AG09309 (cell line): ENCODE measurements at places on chromosomes 4 and X.

DNA sequence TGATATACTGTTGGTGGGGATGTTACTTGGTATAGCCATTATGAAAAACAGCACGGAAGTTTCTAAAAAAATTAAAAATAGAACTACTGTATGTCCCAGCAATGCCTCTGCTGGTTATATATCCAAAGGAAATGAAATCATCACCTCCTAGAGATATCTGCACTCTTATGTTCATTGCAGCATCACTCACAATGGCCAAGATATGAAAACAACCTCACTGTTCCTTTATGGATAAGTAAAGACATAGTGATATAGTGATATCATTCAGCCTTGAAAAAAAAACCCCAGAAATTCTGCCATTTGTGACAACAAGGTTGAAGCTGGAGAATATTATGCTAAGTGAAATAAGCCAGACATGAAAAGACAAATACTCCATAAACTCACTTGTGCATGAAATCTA is 543.8 kb upstream of the SLIT2 start:
- no peak for DNase-seq

DNA sequence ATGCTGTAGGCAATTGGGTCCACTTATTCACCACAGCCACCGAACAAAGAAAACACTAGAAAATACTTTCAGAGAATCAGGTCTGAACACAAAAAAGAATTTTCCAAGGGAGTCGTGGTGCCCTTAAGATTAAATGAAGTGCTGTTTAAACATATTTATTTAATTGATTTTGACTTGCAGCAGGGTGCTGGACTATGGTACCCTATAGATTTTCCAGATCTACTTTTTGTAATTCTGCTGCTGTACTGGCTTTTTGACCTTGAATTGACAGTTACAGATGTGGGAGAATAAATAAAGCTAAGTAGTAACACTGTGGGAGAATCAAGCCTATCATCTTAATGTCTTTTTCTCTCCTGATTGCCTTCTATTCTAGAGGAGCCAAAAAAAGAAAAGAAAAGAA is 735.3 kb upstream of the FTHL17 start:
- no peak for DNase-seq

GRCh38 chr4:110877778-110878370 is 255.0 kb upstream of the PITX2 start:
- DNase-seq = no peak

DNA sequence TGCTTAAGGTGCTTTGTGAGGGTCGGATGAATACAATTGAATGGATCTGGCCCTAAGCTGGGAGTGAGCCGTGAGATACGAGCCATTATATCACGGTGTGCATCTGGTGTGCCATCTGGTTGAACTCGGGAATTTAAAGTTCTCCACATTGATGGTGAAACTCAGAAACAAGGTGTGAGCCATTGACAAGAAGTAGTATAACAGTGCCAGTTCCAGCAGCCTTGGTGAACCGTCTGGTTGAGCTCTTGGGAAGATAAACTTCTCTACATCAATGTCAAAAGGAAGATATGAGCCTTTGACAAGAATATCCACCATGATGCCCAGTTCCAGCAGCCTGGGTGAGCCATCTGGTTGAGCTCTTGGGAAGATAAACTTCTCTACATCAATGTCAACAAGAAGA is 5.0 kb upstream of the CSF2RA start:
- no peak for DNase-seq

DNA sequence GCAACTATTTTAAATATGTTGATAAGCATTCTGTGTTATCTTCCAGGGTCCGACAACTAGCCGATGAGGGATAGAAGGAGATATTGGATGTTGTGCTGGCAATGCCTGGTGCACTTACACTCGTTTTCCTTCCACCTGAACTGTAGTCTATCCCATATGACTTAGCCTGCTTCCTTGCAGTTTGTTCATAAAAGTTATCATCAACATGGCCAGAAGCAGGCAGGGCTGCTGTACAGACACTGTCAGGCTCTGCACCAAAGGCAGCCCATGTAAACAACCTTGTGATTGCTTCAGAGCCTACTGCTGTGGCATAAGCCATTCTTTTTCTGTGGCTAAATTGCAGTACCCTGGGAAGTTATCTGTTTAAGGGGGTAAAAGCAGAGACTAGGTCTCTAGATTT is 1.6 kb downstream of the MAPK10 start:
- DNase-seq = no peak

- no peak for DNase-seq
These were observed 2024.5 kb upstream of the ADGRL3 start for GRCh38 chr4:59175617-59176016.
